Spinal cord (tissue), 10 donors: ENCODE measurements at places on chromosomes 12 and 14. TPM values are rescaled to one million over a fixed set of nuclear protein-coding genes. Genes with fewer than 3 reads are reported as not detected.

GRCh38 chr12:84763107-84763506 is 149.5 kb downstream of the SLC6A15 start:
- DNase-seq: no peak

- no peak for DNase-seq
These were observed 184.7 kb downstream of the SRGAP1 start for GRCh38 chr12:64029013-64029857.

GRCh38 chr12:48423171-48423570 is 49.2 kb upstream of the ANP32D start:
- DNase-seq: no peak

GRCh38 chr12:57200497-57200896 is 16.1 kb upstream of the NXPH4 start:
- no peak for DNase-seq

Gene RHOJ
- 18.6 TPM for total RNA-seq

DNA sequence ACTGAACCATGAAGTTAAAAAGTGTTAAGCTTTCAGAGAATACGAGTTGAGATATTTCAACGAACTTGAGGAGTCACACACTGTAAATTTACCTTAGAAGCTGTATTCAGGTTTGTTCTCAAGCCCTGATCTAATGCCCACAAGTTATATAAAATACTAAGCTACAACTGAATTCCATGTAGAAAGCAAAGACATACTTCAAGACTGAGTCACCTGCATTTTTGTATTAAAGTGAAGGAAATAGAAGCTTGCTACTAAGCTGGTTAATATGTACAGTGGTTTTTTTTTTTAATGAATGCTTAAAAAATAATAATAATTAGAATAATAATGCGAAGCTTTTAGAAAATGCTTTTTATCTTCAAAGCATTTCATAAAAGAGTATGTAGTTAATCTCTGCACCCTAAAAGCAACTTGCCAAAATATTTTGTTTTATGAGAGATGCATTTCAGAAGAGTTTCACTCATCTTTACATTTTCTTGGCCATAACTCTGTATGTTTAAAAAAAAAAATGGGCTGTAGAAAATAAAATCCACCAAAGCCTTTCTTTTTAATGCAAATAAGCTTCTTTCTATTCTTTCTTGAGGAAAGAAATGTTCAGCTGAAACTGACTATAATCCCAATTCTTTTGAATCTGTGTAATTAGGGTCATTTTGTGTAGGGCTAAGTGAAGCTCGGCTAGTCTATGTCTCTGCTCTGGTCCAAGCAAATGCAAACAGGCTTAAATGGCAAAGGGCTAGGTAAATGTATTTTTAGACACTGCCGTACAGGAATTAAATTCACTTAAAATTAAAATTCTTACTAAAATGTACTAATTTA is 1047.5 kb upstream of the FLRT2 start:
- DNase-seq: no peak

- DNase-seq: no peak
These were observed 14.7 kb downstream of the RIMBP2 start for GRCh38 chr12:130701402-130701744.

DNA sequence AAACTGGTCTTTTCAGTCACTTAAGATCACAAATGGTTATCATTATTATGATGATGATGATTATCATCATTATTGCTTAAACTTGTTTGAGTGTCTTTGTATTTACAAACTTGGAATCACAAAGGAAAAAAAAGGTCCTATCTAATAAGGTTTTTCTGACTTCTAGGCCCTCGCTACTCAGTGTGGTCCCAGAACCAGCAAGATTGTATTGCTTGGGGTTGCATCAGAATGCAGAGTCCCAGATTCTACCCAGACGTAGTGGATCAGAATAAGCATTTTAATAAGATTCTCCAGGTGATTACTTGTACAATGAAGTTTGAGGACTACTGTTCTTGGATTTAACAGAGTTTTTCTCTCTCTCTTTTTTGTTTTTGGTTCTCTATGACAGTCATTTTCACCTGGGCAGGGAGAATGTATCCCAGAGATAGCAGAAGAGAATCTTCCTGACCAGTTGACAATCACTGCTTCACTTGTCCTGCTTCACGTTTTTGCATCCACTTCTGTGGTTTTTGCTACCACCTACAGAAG is 29.3 kb upstream of the PPP1R12A start:
- DNase-seq: no peak

DNA sequence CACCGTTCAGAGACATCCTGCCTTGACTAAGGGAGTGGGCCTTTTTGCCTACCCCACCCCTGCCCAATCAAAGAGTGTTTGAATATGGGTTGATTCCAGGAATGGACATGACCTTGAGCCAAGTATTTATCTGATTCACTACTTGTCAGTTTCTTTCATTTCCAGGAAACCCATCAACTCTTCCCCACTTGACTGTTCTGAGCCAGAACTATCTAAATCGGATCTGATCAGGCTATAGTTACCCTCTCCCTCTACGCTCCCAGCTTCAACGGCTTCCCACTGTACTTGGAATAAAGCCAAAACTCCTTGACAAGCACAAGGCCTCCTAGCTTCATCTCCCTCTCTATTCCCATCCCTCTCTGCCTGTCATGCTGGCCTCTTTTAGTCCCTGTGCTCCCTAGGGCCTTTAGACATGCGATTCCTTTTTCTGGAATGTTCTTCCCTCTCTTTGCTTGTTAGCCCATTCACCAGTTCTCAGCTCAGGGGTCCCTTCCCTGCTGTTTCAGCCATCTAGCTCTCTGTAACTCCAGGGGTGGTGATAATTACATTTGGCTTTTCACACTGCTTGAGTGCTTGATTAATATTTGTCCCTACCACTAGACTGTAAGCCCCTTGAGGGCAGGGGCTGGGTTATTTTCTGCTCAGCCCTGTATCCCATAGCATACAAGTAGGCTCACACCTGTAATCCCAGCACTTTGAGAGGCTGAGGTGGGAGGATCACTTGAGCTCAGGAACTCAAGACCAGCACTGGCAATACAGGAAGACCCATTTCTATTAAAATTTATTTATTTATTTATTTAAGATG is 5.5 kb upstream of the ITPK1 start:
- no peak for DNase-seq

Gene NANOG
- total RNA-seq: 0.17 TPM

GRCh38 chr12:26135010-26135420 is 10.2 kb upstream of the BHLHE41 start:
- peak; percentile 78 for DNase-seq

Gene NOPCHAP1
- total RNA-seq: 20.5 TPM

- no peak for DNase-seq
These were observed 3.5 kb upstream of the LPAR5 start for GRCh38 chr12:6639151-6639801.

GRCh38 chr14:71725922-71726579 is 206.2 kb upstream of the RGS6 start:
- no peak for DNase-seq

Gene SSPN
- 27.2 TPM for total RNA-seq

Gene SMCO3
- 7.4 TPM for total RNA-seq

DNA sequence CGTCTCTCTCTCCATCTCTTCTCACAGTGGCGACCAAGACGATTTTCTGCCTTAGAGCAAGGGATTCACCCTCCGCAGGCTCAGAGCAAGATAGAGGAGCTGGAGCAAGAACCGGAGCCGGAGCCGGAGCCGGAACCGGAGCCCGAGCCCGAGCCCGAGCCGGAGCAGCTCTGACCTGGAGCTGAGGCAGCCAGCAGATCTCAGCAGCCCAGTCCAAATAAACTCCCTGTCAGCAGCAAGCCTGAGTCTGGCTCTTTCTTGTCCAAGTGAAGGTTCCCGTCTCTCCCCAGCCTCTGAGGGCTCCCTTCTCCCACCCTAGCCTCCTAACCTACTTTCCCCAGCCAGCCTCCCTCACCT is 5.9 kb downstream of the LAG3 start:
- DNase-seq: no peak
